ENCODE measurements at places on chromosomes 11 and 22. TPM values are rescaled to one million over a fixed set of nuclear protein-coding genes. Genes with fewer than 3 reads are reported as not detected.

DNA sequence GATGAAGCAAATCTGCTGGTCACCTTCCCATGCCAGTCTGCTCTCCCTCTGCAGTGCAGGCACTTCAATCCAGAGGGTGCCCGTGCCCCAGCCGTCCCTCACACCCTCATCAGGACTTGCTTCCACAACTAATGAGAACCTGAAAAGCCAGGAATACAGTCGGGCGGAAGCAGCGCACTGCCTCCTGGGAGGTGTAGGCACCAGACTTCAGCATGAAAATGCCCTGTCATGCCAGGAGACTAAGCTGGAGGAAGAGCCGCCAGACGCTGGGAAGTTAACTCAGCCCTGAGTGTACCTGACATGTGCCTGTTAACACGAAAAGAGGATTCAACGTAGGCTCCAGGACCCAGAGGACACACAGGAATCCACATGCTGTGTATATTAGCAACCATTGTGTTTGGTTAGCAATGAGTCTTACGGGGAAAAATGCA is 40.1 kb upstream of the FLI1 start:
- DNase-seq, result no peak

DNA sequence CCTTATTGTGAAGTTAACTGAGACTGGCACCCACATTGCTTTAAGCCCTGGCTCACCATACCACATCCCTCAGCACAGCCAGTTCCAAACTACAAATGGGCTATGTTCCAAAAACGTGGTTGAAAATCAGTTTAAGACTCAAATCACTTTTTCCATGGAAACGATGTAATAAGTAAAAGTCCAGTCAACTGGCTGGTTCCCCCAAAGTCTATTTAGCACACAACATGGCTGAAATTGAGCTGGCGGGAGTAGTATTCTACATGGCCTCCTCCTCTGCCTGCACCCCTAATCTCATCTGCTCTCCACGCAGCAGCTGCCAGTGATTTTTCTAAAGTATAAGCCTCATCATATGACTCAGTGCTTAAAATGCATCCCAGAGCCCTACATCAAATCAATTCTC is 40.9 kb upstream of the BIRC3 start:
- DNase-seq, result no peak

- DNase-seq, result peak; percentile 19
Observed at GRCh38 chr11:13256216-13256615, 21.4 kb upstream of the BMAL1 start.

DNA sequence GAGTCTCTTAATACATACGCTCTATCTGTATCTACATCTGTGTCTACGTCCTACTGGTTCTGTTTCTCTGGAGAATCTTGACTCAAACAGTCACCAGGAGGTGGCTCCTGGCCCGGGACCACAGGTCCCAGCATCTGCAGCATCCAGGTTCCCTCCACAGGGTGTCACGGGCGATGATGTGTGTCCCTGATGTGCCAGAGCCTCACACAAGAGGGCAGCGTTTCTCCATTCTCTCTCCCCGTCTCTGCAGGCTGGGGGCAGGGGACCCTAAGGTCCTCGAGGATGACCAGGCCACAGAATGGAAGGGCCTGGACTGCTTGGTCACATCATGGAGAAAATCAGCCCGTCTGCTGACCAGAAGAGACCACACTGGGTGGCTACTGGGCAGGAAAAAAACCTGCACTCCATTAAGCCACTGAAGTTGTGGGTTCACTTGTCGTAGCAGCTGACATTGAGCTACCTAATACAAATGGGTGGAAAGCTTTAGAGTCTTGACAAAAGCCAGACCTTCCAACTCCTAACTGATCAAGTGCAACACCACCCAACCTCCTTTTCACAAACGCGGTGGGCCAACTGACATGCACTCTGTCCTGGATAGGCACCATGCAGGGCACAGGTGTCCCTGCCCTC is 392.5 kb downstream of the CTTN start:
- DNase-seq, result no peak

DNA sequence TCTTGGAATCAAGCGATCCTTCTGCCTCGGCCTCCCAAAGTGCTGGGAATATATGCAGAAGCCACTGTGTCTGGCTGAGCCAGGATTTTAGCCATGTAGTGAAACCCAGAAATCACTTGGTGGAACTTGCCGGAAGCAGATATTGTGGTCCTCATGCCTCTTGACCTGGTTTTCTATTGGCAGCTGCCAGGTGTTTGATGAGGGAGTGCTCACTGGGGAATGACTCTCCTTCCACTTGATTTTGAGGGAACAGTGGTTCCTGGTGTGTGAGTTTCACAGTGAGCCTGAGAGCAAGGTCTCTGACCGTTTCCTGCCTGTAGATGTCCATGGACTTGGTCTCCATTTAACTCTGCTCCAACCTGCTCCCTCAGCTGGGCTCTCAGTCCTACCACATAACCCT is 34.7 kb upstream of the ELF5 start:
- no peak for DNase-seq

DNA sequence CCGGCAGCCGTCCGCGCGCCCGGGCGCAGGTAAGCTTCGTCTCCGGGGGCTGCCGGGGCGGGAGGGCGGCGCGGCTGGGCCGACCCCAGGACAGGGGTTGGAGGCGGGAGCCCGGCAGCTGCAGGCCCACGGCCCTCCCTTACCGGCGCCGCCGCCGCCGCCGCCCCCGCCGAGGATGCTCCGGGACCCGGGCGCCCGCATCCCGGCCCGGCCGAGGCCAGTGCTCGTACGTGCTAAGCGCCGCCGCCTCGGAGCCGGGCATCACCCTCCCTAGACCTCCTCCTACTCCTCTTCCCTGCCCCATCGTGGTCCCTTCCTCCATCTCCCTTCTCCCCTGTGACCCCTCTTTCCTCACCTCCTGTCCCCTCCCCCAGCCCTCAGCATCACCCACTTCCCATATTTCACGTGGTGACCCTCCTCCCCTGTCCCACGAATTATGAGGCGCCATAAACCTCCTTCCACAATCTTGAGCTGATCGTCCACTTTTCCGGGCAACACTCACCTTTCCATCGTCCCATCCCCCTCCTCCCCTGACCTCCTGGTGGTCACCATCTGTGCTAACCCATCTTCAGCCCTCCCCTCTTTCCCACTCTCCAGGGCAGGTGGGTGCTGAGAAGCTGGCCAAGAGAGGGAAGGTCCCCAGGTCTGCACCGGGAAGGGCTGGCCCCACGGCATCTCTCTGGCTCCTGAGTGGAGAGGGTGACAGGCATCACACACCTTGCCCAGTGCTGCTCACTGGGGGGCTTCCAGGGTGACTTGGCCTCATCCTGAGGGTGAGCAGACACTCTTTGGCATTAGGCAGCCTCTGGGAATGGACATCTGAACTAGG is 612 bp downstream of the ASPHD2 start:
- no peak for DNase-seq

DNA sequence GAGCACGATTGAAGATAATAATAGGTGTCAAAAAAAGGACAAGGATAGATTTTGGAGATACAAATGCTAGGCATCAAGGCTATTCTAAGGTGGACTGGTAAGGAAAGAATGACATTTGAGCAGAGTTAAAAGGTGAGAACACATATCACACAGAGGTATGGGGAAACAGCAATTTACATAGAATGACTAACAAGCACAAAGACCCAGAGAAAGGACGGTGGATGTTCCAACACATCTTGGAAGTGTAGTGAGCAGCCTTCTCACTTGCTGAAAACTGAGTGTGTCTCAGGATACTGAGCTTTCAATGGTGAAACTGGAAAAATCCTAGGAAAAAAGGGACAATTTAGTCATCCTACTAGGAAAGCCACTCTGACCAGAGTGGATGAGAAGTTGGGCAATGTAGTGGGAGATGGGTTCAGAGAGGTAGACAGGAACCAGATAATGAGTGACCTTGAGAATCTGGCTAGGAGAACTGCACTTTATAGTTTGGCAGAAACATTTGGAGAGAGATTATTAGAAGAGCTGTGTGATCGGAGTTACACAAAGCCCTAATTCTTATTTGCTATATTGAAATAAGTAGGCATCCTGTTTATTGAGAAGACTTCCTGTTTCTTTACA is 706.0 kb downstream of the KCNA4 start:
- no peak for DNase-seq

DNA sequence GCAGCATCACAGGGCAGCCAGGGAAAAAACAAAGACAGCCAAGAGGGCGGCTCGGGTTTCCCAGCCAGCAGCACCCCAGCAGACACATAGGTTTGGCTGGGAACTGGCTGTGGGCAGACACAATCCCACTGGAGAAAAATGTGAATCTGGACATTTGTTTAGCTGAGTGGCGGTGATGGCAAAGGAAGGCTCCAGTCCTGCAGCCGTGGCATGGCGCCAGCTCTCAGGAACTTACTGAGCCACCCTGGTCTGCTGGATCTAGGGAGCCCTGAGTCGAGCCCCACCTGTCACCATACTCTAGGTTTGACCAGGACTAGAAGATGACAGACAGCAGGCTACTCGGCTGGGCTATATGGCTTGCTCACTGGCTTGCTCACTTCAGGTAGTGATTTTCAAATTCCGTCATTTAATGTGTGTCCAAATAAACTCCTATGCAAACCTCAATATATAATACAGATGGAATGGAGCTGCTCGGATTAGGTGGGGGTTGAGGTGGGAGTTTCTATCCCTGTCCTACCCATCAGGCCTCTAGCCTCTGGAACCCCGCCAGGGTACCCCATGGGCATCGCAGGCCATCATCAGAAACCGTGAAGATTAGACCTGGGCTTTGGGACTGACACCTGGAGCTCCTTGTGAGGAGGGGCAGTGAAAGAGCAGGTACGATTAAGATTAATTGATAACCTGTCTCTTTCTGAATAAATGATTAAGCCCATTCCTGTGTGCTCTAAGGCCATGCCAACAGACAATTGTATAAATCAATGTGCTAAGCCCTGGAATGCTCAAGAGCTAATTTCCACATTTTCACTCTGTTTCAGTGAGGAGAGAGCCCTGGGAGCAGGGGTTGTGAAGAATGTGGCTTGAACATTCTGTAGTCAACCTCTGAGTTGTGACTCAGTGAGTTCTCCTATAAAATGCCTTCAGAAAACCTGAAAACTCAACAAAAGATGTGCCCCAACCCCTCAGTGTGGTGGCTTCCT is 42.5 kb downstream of the GALNT18 start:
- DNase-seq, result no peak

DNA sequence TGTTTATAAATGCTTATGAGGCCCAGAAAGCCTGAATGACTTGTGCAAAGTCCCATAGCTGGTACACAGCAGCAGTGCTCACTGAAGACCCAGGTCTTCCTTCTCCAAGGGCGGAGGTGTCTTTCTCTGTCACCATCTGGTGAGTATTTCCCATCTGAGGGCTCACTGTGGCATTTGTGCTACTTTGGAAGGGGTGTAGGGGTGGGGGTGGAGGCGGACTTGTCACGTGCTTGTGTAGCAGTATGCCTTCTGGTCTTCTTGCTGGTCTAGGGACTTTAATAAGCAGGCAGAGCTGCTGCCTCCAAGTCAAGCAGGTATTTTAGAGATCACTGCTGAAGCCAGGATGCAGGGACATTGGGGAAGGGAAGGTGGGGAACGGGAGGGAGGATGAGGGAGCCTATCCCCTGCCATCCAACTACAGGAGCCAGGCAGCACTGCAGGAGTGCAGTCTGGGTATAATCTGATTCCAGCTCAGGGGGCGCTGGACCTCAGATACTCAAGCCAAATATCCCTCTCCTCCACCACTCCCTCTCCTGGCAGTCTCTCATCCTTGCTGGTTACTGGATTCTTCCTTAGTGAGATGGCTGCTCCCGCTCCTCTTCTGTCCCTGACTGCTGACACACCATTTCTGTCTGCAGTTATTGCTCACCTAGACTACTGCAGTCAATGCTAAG is 3.4 kb downstream of the ABCC8 start:
- no peak for DNase-seq

GRCh38 chr11:45180848-45181192 is 34.4 kb downstream of the PRDM11 start:
- DNase-seq, result no peak

FBXO3 gene
- 26.5 TPM for total RNA-seq

PRRG4 gene
- 1.8 TPM for total RNA-seq

TRIM51 gene
- total RNA-seq, result not detected

CSF2RB gene
- 5.0 TPM for total RNA-seq

RTN4R gene
- total RNA-seq, result 1.8 TPM

KCNQ1 gene
- 3.5 TPM for total RNA-seq

All from esophagus muscularis mucosa (tissue), 4 donors.